ENCODE measurements at places on chromosomes 12 and 14.

- peak; percentile 45 for DNase-seq
These were observed 165.2 kb downstream of the VRK1 start for GRCh38 chr14:96962337-96962736.

GRCh38 chr14:33764876-33765650 is 185.8 kb downstream of the EGLN3 start:
- no peak for DNase-seq

DNA sequence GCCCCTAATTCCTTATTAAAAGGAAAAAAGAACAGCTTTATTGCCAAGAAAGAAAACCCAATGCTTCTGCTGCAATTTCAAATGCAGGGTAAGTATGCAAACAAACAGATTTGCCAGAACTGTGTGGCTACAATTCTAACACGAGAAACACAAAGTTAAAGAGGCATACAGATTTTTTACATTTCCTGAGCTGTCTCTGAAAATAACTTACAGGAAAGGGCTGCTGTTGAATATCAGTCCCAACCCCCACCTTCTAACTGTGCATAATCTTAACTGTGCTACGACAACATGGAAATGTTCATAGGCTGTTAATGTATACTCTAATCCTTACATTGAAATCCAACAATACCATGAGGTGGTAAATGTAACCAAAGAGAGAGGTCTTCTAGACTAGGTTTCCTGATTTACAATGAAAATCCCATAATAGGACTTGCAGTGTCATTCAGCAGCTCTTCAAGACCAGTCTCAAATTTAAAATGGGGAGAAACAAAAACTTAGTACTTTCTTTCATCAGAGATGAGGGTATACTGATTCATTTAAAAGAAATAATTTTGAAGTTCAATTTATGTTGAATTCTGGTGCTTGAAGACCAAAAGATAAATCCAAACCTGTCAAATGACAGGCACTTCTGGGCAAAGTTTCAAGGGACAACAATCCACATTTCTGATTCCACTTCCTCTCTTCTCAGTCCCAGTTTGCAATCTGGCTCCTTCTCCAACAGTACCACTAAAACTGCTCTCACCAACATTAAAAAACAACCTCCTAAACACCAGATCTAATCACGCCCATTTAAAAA is 14.4 kb downstream of the FGD6 start:
- no peak for DNase-seq

GRCh38 chr14:38038986-38039385 is 168.7 kb upstream of the SSTR1 start:
- no peak for DNase-seq
